ENCODE measurements at places on chromosomes 1 and 21.

- no peak for DNase-seq
Observed at GRCh38 chr1:204110894-204111633, 38.1 kb downstream of the SOX13 start.

- DNase-seq = no peak
Observed at GRCh38 chr1:47444297-47444561, 6.4 kb downstream of the FOXD2 start.

DNA sequence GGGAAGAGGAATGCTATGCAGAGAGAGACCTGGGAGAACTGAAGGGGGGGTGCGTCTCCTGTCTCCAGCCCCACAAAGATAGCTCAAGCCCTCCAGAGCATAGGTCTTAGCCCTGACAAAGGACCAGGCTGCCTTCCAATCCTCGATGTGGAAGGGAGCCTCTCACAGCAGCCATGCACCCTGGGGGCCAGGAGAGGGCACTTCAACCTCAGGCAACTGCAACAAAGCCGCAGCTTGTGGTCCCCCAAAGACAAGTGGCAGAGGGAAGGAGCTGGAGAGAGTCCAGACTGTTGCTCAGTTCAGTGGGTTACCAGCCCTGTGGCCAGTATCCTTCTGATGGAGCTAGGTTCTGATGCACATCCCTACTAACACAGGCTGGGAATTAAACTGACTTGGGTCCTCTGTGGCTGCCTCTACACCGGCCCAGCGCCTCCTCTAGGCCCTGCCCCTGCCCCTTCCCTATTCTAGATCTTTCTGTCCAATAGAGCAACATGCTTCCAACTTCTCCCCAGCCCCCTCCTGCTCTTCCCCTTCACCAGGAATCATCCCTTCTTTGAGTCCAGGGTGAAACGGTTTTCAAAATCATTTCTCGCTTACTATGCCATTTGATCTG lies 100.7 kb upstream of the SPATA6 start:
- peak; percentile 59 for DNase-seq

DNA sequence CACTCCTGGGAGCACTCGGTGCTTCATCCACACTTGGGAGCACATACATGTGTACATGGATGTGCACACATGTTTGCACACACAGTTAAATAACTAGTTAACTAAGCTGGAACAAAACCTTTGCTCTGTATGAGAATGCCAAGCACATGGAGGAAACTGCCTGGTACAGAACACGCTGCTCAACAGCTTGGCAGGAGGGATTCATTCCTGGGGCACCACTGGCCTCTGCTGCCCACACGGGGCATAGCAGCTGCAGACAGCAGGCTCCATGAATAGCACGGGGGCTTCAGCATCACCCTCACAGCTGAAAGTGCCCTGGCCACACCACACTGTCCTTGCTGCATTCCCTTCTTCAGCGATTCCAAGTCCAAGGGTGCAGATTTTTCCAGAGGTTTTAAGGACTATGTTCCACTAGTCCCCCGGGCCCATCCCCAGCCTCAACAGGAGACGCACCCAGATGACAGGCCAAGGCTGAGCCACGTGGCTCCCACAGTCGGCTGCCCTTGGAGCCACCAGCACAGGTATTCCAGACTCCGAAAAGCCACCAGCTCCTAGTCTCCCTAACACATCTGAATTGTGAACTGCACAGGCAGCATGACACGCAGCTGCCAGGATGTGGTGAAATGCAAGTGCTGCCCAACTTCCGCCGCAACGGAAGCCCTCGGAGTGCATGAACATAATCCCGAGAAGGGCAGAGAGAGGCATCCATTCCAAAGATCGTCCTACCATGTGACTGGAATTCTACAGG lies 16.9 kb downstream of the NPHP4 start:
- DNase-seq = peak; percentile 50

DNA sequence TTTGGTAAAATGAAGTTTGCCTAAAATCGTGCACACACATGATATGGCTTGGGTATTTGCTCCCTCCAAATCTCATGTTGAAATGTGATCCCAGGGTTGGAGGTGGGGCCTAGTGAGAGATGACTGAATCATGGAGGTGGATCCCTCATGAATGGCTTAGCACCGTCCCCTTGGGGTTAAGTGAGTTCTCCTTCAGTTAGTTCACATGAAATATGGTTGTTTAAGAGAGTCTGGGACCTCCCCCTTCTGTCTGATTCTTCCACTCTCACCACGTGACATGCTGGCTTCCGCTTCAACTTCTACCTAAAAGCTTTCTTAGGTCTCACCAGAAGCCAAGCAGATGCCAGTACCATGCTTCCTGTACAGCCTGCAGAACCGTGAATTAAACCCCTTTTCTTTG lies 58.4 kb downstream of the SIPA1L2 start:
- peak; percentile 58 for DNase-seq

All from fibroblast of skin of right biceps (primary cell).